ENCODE measurements at places on chromosomes 5 and 9.

DNA sequence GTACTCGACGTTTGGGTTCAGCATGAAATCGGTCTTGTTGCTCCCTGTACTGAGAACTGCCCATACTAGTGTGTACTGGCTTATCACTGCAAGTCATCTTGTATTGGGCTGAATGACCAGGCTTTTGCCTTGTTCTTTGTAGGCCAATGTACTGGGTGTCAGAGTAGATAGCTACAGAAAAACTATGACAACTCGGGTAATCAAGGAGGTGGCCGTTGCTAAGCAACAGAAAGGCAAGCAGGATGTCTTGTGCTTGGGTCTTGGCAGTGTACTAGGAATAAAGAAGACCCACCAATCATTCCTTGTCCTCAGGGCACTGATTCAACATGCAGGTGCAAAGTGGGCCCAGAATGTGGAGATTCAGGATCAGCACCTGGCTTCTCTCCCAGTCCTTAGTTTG is 11.9 kb upstream of the SHISAL2B start:
- DNase-seq, result no peak

GRCh38 chr9:115213818-115214334 is 95.9 kb upstream of the TNC start:
- DNase-seq, result no peak

DNA sequence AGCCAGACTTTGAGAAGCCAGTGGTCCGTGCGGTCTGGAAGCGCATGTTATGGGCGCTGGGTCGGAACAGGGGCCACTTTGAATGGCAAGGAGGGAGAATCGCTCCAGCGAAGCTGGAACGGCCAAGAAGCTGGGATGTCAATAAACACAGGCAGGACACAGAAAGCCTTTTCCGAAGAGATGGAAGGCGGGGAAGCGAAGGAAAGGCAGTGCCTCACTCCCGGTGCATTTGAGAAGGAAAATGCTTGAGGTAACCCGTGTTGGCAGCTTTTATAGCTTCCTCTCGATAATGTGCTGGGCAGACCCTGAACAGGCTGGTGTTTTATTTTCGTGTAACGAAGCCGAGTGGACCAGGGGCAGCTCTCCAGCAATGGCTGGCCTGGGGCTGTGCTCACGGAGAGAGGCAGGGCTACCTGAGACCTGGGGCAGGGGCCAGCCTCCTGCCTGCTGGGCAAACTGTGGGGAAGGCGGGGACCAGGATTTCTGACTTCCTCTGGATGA is 84.2 kb upstream of the SPRY4 start:
- no peak for DNase-seq

- no peak for DNase-seq
Observed at GRCh38 chr5:126358525-126358924, 64.7 kb upstream of the GRAMD2B start.

DNA sequence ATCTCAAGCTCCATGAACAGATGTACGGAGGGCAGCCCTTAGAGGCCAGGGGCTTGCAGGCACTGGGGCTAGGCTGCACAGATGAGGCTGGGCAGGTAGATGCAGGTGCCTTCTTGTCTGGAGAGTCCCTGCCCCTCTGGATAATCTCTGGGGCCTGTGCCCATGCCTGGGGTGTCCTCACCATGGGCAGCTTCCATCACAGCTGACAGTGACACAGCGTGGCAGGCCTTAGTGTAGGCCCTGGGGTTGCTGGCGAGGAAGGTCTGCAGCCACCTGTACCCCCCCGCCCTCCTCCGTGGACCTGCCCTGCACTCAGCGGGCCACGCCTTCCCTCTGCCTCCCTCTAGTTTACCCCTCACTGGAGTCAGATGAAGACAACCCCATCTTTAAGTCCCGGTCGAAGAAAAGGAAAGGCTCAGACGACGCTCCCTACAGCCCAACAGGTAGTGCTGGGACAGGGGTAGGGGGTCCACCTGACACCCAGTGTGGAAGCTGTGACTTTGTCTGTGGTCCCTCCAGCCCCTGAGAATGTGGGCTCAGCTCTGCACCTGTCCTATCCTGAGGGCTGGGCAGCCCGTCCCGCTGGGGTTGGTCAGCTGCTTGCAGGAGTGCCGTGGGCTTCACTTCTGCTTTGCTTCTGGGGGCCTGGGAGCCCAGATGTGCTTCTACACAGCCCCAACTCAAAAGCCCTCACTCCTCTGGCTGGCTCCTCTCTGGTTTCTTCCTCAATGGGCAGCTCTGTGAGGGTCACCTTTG is 98.4 kb downstream of the PHF2 start:
- no peak for DNase-seq

DNA sequence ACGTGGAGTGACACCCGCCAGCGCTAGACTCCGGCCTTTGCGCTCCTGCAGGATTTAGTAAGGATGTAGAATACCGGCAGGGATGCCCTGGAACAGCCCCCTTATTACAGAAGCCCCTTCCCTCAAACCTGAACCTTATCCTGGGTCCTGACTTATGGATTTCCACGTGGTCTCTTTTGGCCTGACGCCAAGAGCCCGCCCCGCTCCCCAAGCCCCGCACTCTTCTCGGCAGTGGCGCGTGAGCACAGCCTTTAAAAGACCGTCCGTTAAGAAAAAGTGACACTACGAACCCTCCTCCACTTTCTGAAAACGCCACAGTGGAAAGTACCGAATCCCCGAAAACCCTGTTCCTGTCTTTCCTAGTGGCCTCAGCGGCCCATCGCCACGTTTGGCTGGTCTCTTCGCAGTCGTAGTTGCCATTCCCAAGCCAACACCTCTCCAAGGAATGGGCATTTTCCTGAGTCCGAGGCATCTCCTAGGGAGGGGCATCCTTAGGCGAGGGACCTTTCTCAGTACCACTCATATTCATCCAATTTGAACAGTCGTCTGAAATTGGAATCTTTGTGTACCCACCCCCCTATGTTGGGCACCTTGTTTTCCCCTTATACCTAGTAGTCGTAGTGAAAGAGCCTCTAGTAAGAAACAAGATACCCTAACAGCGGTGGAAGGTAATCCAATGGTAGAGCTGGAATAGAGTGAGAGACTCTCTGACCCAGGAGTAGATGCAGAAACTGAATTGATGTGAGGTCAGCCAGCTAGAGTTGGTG is 732 bp upstream of the MCIDAS start:
- DNase-seq, result no peak

DNA sequence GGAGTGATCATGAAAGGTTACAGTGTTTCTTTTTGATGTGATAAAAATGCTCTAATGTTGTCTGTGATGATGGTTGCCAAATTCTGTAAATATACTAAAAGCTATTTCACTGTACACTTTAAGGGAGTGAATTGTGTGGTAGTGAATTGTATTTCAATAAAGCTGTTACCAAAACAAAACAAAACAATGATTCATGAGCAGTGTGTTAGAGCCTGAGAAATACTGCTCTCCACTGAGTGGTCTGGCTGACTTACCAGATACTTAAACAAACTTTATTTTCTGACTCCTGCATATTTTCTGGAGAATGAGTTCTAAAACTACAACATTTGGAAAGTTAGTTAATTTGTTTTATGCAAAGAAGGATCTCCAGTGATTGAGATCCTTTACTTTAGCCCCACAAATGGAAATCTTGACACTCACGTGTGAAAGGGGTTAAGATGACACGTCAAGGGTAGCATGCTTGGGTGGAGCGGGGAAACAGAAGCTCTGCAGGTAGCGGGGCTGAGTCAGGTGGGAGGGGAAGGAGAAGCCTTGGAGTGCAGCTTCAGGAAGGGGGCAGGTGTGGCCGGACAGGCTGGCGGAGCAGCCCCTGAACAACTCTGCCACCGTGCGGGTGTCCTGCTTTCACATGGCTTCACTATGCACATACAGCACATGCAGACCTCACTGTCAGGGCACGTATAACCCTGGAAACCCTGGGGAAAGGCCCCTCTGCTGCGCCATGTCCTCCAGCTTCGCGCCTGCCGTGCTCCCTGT is 256.7 kb downstream of the IRX1 start:
- no peak for DNase-seq

- DNase-seq, result no peak
Observed at GRCh38 chr5:10691826-10692785, 68.9 kb downstream of the DAP start.

GRCh38 chr9:76618762-76619161 is 145.5 kb upstream of the PCA3 start:
- DNase-seq, result no peak

GRCh38 chr5:98513380-98513779 is 260.1 kb upstream of the RGMB start:
- DNase-seq, result no peak

DNA sequence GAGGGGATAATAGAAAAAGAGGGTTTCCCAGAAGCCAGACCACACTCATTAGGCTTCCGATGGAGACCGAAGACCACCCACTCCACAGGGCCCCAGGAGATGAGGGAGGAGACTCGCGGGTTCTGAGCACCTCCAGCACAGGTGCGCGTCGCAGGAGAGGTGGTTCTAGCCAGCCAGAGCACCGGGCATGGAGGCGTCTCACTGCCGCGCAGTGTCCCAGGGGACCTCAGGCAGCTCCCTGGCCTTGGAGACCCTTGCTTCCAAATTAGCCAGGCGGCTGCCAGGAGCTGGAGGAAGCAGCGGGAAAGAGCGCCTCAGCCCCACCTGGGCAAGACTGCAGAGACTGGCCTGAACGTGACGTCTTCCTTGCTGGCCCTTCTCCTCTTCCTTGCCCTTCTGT is 115.4 kb upstream of the FBXL7 start:
- no peak for DNase-seq

DNA sequence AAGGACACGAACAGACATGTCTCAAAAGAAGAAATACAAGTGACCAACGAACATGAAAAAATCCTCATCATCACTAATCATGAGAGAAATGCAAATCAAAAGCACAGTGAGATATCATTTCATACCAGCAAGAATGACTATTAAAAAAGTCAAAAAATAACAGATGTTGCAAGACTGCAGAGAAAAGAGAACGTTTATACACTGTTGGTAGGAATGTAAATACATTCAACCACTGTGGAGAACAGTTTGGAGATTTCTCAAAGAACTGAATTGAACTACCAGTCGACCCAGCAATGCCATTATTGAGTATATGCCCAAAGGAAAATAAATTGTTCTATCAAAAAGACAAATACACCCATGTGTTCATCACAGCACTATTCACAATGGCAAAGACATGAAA is 45.7 kb downstream of the FXN start:
- no peak for DNase-seq

DNA sequence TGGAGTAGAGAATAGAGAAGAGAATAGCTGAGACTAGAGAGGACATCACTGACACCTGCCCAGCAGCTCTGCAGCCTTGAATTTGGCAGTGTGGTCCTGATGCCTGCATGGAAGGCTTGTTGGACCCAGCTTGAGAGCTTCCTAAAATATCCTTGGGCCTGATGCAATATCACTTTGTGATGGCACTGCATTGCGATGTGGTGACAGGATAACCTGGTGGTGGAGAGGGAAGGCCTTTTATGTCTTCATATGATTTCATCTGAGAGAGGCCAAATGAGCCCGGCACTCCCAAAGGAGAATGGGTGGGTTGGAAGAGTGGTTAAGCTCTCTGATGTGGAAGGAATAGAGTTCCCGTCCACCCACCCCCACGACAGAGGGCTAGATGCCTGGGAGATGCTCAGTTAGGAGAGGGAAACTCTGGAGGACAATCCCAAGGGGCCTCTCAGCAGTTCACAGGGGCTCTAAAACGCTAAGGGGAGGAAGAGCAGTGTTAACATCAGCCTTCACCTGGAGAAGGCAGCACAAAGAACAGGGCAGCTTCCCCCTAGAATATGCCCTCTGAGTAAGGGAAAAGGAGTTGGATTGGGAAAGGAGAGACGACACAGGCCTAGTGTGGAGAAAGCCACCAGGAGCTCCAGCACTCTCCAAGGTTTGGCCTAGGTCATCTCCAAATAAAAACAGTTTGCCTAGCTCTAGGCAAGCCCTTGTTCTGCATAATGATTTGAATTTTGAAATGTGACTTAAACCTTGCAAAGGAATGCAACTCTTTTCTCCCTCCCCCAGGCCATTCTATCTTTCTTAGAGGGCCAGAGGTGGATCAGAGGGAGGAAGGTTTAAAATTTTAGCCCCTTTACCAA is 99.8 kb upstream of the SSBP2 start:
- DNase-seq, result no peak

GRCh38 chr5:991472-992267 is 16.9 kb upstream of the NKD2 start:
- no peak for DNase-seq

DNA sequence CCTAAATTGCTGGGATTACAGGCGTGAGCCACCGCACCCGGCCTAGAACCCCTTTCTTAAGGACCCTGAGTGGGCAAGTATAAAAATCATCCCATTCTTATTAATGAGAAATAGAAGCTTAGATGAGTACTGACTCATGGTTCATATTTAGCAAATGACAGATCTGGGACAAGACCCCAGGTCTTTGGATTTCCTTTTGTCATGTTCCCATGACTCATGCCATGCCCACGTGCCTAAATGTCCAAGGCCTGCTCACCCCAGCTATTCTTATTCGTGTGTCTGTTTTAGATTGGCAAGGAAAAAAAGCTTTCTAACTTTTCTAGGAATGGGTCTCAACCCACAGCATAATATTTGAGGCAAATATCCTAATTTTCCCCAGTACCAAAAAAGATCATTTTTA is 57.7 kb upstream of the RPS23 start:
- DNase-seq, result no peak

DNA sequence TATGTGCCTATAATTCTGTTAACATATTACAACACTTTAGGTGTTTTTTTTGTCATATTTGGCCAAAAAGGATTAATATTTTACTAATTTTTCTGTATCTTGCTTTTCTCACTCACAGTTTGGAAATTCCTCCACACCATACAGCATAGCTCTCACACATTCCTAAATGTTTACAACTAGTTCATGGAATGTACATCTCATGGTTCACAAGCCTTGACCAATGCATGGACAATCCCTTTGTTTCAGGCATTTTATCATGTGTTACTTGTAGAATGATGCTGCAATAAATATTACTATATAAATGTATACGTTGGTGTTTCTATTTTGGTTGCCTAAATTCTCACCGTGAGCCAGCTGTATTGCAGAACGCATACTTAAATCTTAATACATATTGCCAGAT is 80.5 kb upstream of the SPATA31C2 start:
- no peak for DNase-seq

- DNase-seq, result no peak
Observed at GRCh38 chr5:168696611-168697010, 117.4 kb upstream of the PANK3 start.

DNA sequence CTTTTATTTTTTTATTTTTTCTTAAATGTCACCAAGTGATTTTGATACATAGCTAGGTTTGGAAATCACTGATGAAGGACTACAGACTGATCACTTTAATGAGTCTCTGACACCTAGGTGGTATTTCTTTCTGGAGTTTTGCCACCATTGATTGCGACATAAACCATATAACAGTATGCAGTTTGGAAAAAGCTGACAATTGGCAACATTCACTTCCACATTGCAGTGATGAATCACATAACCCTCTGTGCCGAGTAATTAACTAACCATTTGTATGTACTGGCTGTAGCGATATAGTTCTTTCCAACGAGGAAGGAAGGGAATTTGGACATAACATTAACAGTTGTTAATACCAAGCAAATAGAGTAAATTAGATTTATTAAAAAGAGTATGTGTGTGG is 222.9 kb upstream of the EFNA5 start:
- DNase-seq, result no peak

GRCh38 chr5:17004441-17005106 is 68.5 kb upstream of the MYO10 start:
- no peak for DNase-seq

Measured in stimulated activated CD8-positive, alpha-beta memory T cell treated with anti-CD3 and anti-CD28 coated beads, Interleukin-7, amount 100 ng/mL, for 1 hour (primary cell).